CD4-positive, alpha-beta T cell treated with Interferon alpha-2 for 1 hour (primary cell): ENCODE measurements at places on chromosomes 7 and 10.

GRCh38 chr7:38615665-38616064 lies 15.5 kb downstream of the AMPH start:
- DNase-seq, result no peak

DNA sequence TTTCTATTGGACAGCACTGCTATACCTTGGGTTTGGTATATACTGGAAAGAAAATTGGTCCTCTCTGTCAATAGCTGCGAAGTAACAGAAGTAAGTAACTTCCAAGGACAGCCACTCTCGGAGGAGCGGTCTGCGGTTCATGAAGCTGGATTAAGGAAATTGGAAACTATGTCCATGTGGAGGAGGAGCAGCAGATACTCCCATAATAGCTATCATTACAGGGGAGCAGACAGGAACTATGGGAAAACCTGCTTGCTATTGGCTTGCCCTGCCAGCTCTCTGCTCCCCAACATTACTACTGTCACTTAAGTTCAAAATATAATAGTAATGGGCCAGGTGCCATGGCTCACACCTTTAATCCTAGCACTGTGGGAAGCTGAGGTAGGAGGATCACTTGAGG lies 83.9 kb upstream of the TRIL start:
- DNase-seq, result no peak

DNA sequence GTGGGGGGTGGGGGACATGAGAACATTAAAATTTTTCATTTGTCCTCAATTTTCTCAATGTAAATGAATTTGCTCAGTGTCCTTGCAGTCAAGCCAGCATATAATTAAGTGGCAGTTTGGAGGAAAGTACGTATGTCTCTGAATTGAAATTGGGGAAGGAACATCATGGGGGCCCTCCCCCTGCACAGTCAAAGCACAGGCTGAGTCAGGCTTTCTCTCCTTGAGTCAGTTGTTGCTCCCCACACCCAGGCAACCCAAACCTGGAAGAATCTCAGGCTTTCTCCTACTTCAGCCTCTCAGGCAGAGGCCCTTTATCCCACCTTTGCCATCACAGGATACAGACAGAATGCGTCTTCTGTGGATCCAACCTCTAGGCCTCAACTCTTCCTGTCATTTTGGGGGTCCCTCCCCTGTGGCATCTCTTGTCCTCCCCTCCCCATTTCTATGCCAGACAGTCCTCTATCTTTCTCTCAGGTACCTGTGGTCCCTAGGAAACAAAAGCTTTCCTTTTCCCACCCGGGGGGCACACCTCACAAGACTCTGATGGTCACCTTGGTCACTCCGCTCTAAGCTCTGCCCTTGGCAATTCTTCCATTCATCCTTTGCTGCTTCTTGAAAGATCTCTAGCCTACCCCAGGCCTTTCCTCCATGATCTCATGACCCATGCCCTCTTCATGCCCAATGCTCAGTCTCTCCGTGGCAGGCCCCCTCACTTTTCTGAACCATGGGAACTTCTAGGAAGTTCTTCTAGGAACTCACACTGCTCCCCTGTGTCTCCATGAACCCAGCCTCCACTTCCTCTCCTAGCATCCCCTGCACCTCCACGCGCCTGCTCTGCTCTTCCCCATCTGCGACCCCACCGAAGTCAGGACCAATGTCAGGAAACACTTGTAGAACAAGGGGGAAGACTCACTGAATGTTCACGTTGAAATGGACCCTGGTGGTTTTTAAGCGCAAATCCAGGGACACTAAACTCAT lies 40.4 kb downstream of the CREB3L2 start:
- DNase-seq, result peak; percentile 29

DNA sequence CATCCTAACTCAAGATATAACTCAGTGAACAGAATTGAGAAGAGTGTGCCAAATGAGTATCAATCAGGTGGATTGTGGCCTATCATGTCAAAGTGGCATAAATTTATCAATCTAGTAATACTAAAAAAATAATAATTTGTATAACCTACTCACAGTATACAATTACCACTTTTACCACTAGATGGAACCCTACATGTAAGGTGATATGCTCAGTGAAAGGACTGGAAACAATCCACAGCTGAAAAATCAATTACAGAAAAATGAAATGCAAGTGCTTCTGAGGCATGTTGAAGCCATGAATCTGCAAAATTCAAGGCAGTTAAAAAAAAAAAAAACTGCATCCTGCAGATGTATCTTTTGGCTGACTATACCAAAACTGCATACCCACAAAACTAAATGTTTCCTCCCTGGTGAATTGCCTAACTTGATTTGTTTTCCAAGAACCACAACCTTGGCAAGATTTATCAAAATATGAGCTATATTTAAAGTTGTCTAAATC lies 13.9 kb downstream of the ARHGAP19 start:
- no peak for DNase-seq

DNA sequence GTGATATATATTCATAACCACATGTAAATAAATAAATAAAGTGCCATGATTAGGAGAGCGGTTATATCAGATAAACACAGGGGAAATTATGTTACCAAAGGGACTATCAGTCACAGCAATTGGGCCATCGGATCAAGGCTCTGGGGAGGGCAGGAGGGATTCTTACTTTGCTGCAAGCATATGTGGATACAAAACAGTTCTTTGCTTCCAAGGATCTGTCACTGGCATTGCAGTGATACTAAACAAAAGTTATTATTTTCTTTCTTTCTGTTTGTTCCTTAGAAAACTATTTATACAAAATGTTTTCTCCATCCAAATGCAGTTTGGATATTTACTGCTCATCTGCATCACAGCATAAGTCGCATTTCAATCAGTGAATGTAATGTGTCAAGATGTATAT lies 188.4 kb upstream of the MGMT start:
- DNase-seq, result no peak

- no peak for DNase-seq
Measured at GRCh38 chr10:68502846-68503245, 24.5 kb downstream of the SLC25A16 start.

- no peak for DNase-seq
Measured at GRCh38 chr10:88343761-88344484, 239.2 kb downstream of the RNLS start.

GRCh38 chr7:116902867-116903266 lies 40.5 kb downstream of the CAPZA2 start:
- DNase-seq, result no peak

DNA sequence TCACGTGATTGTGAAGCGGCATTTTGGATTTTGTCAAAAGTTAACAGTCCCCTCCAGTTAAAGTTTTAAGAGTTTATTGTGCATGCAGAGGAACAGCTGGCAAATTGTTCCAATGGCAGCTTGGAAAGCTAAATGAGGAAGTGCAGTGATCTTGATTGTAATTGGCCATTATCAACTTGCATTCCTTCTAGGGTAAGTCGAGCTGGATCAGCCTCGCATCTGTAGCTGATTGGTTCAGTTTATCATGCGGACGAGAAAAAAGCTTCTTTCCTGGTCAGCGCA lies 566 bp downstream of the ZNF789 start:
- peak; percentile 49 for DNase-seq

GRCh38 chr7:1204460-1205140 lies 28.1 kb upstream of the UNCX start:
- DNase-seq, result no peak

- DNase-seq, result no peak
Measured at GRCh38 chr7:44104860-44105771, 971 bp downstream of the AEBP1 start.

GRCh38 chr7:76333511-76334101 lies 25.2 kb downstream of the YWHAG start:
- DNase-seq, result no peak

- DNase-seq, result no peak
Measured at GRCh38 chr10:98328163-98328562, 60.2 kb upstream of the LOXL4 start.

DNA sequence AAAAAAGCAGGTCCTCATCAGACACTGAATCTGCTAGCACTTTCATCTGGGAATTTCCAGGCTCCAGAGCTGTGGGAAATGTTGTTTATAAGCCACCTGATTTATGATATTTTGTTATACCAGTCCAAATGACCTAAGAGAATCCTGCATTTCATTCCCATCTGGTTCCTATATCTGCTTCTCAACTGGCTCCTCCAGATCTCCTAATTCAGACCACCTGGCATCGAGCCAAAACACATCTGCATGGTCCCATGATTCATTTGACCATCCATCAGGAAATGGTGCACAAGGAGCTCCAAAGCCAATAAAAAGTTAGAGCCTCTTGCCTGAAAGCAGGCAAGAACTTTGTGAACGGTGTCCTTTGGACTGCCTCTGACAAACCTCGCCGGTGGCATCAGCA lies 108.9 kb downstream of the IPMK start:
- DNase-seq, result no peak

DNA sequence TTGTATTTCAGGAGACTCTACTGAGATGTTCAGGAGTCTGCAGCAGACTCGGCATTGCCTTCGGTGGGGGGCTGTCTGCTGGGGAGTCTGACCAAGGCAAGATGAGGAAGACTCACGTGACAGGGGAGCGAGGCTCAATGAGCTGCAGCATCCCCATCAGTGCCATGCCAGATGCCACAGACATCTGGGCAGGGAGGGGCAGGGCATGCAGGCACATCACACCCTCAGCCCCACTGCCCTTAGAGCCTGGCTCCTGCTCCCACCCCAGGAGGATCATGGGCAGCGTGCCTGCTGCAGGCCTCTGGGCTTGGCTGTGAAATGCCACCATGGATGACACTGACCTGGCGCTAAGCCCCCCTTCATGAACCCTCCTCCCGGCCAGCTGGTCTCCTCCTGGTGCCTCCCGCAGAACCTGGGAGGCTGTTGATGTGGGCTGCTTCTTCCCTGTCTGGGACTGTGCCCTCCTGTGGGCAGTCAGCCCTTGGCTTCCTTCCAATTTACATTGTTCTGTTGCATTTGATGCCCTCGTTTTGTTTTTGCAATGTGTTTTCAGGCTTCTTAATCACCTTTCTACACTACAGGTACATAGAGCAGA lies 235.0 kb downstream of the PAXIP1 start:
- DNase-seq, result no peak

DNA sequence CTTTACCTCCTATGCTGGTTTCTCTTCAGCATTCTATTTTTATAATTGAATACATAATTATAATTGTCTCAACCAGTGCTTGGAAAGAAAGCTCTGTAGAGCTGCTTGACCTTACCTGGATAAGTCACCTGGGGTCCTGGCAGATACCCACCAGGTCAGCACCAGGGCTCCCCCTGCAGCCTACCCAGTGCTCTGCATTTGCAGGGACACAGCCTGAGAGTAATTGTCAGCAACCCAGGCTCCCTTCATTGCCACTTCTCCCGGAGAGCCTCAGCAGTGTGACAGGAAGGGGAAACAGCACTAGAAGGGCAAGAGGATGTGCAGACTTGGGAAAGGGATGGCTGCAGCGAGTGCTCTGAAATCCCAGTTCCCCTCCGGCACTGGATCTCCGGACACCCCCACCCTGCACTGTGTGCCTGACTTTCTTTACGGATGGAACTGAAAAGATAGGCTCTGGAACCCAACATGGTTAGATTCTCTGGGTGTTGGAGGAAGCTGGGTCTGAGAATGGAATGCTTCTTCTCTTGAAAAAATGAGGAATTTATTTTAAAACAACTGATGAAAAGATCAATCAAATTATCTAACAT lies 11.4 kb upstream of the PAX4 start:
- DNase-seq, result peak; percentile 16

- no peak for DNase-seq
Measured at GRCh38 chr10:107826171-107826570, 661.7 kb upstream of the SORCS1 start.

DNA sequence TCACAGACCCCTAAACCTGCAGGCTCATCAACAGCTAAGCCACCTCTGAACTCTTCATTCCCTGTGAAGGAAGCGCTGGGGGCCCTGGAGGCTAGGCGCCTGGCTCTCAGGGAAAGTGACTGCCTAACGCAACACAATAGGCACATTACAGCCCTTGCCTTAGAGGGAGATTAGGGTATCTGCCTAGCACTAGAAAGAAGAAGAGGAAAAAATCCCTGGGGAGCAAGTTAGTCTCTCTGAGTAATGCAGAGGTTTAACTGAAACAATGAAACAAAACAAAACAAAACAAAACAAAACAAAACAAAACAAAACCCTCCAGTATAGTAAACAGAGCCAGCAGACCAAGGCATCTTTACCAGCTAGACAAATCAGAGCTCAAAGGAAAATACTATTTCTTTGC lies 2.6 kb downstream of the ZNF777 start:
- no peak for DNase-seq

GRCh38 chr10:21650353-21650752 lies 116.3 kb downstream of the MLLT10 start:
- no peak for DNase-seq

GRCh38 chr10:112359606-112360307 lies 14.2 kb upstream of the ACSL5 start:
- DNase-seq, result no peak

GRCh38 chr7:6530626-6531491 lies 20.4 kb downstream of the GRID2IP start:
- peak; percentile 69 for DNase-seq

GRCh38 chr10:70843776-70844489 lies 28.2 kb downstream of the SGPL1 start:
- no peak for DNase-seq

- no peak for DNase-seq
Measured at GRCh38 chr10:84957427-84957826, 629.0 kb downstream of the CCSER2 start.

DNA sequence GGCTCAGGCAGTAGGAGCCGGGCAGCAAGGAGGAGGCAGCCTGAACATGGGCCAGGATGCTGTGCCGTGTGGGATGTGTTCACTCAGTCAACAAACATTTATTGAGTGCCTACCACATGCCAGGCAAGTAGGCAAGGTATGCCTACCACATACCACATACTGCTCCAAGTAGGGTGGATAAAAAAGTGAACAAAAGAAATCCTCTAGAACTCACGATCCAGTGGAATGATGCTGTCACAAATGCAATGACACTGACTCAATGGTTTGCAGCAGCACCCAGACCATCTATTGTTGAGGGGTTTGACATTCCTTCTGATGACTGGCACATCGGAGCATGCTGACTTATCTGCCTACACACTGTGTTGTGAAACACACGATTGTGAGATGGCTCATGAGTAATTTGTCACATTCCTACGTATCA lies 413.5 kb downstream of the NRG3 start:
- DNase-seq, result no peak

- DNase-seq, result no peak
Measured at GRCh38 chr7:40015790-40016296, 65.8 kb downstream of the CDK13 start.

DNA sequence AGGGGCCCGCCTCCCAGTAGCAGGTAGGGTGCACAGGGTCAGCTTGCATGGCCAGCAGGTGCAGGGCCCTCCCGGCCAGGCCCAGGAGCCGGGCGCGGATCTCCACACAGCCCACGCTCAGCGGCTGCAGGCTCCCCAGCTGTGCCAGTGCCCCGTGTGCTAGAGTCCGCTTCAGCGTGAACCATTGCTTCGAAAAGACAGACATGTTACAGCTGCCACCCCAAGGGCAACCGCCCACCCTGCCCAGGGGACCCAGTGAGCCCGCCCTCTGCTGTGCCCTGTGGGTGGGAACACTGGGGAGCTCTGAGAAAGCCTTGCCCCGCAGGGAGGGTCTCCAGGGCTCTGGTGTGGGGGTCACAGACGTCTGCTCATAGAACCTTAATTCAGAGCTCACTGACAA lies 64.3 kb upstream of the NKX6-2 start:
- DNase-seq, result no peak
